ENCODE measurements at places on chromosomes 13 and 19.

DNA sequence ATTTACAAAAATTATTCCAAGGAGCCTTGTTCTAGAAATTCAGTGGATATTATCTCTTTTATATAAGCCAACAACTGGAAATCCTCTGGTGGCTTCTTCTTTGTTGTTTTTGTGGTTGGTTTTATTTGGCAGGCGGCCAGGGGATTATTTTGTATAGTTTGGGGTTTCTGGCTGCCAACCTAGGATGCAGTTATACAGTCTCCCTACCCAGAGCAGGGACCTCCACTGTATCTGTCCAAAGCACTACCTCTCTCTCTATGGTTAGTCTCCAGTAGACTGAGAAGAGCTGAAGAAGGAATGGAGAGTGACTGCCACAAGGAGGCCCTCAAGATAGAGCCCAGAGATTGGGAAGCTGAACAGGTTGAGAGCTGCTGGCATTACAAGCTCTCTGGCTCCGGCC lies 80.2 kb downstream of the ZAR1L start:
- no peak for DNase-seq

- DNase-seq, result no peak
Observed at GRCh38 chr13:73602295-73602694, 531.9 kb downstream of the KLF12 start.

GRCh38 chr19:10686661-10687517 lies 14.3 kb upstream of the QTRT1 start:
- DNase-seq, result no peak

- DNase-seq, result no peak
Observed at GRCh38 chr13:43431290-43431716, 355.5 kb downstream of the ENOX1 start.

- DNase-seq, result no peak
Observed at GRCh38 chr13:111550062-111550461, 229.6 kb downstream of the TEX29 start.

- no peak for DNase-seq
Observed at GRCh38 chr19:10667867-10668266, 13.7 kb downstream of the ILF3 start.

DNA sequence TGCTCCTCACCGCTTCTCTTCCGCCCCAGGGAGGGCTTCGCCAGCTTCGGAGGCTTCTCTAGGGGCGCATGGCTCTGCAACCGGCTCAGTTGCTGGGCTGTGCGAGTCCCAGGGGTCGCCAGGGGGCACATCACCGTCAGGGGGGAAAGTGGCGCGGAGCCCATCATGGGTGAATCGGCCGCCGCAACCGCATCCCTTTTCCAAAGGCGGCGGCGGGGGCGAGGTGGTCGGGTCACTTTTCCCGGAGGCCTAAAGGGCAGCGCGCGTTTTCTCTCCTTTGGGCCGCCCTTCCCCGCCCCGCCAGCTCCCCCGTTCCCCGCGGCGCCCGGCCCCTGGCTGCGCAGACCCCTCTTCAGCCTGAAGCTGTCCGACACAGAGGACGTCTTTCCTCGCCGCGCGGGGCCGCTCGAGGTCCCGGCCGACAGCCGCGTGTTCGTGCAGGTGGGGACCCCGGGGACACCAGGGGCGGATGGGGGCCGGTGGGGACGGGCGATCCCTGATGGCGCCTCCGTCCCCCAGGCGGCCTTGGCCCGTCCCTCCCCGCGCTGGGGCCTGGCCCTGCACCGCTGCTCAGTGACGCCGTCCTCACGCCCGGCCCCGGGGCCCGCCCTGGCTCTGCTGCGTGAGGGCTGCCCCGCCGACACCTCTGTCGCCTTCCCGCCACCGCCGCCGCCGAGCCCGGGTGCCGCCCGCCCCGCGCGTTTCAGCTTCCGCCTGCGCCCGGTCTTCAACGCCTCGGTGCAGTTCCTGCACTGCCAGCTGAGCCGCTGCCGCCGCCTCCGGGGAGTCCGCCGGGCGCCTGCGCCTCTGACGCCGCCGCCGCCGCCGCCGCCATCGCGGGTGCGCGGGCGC lies 1.7 kb downstream of the TGFBR3L start:
- DNase-seq, result peak; percentile 51

- no peak for DNase-seq
Observed at GRCh38 chr19:6572217-6572616, 18.7 kb downstream of the CD70 start.

- DNase-seq, result no peak
Observed at GRCh38 chr19:52542984-52543664, 15.7 kb downstream of the ZNF808 start.

- DNase-seq, result no peak
Observed at GRCh38 chr19:33878910-33879810, 82.5 kb downstream of the KCTD15 start.

Data from NCI-H524 (cell line).